ENCODE measurements at places on chromosomes 5 and 9.

DNA sequence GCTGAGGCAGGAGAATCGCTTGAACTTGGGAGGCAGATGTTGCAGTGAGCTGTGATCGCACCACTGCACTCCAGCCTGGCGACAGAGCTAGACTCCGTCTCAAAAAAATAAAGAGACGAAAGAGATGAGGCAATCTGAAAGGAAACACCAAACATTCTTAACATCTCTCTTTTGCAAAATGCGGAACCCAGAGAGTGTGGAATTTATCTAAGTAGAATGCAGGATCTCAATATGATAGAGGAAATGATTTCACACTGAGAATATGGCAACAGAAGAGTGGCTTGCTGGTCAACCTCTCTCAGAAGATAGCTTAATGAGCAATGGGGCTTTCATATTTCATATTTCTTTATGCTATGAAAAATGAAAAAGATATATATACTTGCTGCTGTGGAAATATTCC, 33.4 kb upstream of the PCA3 start:
- DNase-seq, result no peak

DNA sequence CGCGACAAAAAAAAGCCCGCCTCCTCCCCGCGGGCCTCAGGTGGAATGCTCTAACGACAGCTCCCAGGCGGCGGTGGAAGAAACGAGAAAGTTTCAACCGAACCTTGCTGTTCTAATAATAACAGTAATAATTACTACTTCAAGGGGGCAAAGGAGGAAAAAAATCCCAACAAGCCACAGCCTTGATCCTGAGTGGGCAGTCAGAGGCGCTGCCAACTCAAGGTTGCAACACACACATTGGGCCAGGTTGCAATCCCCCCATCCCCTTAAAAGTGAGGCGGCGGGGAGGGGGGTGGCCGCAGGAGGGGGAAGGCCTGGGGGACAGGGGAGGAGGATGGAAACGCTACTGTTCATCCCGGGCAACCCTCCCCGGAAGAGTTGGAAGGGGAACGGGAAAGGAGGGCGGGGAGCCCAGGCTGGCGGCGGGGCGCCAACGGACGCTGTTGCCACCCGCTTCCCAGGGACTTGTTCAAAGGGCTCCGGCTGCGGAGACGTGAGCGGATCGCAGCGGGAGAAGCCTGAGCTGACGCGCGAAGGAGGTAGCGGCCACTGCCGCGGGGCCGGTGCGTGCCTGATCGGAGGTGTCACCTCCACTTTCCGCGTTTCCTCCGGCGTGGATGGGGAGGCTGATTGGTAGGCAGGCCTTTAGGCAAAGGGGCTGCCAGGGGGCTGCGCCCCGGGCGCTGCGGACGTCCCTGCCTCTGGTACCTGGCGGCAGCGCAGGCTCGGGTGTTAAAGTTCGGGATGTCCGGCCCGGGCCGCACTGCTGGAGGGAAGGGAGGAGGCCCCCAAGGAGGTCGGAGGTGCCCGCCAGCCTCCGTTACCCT, 647 bp downstream of the SMARCA2 start:
- DNase-seq, result peak; percentile 54

DNA sequence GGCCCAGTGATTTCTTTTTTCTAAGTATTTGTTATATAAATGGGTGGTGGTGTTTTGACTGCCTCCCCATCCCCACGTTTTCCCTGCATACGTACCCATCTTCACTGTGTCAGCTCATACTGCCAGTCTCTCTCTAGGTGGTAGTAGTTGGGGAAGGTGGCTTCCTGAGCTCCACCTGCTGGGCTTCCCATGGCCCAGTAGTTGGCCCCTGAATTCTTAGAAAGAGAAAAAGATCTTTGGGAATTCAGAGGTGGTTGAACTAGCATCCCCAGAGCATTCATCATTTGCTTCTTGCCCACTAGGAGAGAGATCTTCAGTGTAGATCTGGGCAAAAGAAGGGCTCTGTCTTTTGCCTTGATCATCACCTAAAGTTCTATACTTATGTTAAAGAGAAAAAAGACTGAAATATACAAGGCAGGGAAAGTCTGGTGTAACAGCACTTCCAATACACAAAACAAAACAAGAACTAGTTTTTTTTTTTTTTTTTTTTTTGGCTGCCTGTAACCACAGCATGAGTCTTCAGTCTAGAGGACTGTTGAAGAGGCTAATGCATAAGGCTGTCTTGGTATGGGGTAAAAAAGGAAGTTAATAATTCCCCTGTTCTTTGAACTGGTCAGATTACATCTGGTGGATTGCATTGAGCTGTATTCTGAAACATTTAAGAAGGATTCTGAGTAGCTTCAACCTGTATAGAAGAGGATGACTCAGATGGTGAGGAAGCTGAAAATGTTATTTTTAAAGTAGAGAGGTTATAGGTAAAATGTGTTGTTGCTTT, 128.7 kb downstream of the ATG10 start:
- no peak for DNase-seq

- peak; percentile 73 for DNase-seq
Observed at GRCh38 chr5:95822542-95823181, at the start of gene GLRX. TSS of gene GLRX (minus strand) at chr5:95822726. CDS start at chr5:95822662, 64 bp downstream.

GRCh38 chr5:108602830-108603229, 144.9 kb upstream of the FER start:
- DNase-seq, result no peak

DNA sequence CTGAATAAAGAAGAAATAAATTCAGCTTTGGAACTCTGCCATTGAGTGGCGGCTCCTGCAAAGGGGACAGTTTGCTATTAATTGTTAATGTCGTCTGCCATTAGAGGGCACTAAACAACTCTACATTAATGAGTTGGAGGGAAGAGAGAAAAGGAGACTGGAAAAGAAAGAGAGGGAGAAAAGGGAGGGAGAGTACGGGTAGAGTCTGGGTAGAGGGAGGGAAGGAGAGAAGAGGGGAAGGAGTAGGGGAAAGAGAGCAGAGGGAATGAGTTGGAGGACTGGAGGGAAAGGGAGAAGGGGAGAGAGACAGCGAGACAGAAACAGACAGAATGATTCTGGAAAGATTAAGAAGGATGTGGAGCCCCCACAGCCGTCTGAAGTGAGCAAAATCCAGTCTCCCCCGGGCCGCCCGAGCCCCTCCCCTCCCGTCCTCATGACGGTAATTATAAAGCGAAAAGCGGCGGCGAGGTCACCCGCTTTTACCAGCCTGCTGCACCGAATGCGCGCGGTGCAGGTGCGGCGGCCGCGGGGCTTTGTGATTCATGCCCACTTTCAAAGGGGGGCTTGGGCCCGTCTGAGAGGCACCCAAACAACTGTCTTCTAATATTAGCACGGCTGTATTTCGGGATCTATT, 1.9 kb upstream of the FST start:
- DNase-seq, result peak; percentile 67

DNA sequence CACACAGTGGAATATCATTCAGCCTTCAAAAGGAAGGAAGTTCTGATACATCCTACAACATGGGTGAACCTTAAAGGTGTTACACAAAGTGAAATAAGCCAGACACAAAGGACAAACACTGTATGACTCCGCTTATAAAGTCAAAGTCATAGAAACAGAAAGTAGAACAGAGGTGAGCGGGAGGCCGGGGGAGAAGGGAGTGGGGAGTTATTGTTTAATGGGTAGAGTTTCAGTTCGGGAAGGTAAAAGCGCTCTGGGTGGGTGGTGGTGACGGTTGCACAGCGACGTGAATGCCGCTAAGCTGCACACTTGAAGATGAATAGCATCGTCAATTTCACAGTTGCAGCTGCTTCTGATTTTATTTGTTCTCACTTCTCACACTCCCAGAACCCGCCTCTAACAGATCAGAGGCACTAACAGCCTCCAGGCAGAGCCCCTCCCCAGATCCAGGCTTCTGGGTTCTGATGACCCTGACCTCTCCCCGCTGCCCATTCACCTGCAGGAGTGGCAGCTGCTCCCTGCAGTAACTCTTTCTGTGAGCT, 34.1 kb downstream of the BNIP1 start:
- no peak for DNase-seq

GRCh38 chr9:74407166-74407565, 90.0 kb upstream of the RORB start:
- DNase-seq, result no peak

- DNase-seq, result no peak
Observed at GRCh38 chr5:167819406-167819805, 472.0 kb upstream of the WWC1 start.

- DNase-seq, result no peak
Observed at GRCh38 chr5:11407556-11408145, 496.6 kb downstream of the CTNND2 start.

GRCh38 chr5:158484150-158484549, 615.6 kb downstream of the EBF1 start:
- DNase-seq, result no peak

DNA sequence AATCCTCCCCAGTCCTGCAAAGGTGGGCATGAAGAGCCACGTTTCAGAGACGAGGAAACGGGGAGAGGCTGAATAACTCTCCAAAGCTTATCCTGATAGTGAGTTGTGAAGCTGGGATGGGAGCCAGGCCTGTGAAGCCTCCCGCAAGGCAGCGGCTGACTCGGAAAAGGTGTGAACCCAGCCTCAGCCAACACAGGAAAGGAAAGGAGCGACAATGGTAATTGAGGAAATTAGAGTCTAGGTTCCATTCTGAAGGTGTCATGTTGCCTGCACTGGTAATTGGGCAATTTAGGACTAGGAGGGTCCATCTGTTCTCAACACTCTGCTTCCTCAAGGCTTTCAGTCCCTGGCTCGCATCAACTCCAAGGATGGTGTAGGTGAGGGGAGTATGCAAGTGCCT, 83.4 kb downstream of the LIFR start:
- DNase-seq, result no peak

DNA sequence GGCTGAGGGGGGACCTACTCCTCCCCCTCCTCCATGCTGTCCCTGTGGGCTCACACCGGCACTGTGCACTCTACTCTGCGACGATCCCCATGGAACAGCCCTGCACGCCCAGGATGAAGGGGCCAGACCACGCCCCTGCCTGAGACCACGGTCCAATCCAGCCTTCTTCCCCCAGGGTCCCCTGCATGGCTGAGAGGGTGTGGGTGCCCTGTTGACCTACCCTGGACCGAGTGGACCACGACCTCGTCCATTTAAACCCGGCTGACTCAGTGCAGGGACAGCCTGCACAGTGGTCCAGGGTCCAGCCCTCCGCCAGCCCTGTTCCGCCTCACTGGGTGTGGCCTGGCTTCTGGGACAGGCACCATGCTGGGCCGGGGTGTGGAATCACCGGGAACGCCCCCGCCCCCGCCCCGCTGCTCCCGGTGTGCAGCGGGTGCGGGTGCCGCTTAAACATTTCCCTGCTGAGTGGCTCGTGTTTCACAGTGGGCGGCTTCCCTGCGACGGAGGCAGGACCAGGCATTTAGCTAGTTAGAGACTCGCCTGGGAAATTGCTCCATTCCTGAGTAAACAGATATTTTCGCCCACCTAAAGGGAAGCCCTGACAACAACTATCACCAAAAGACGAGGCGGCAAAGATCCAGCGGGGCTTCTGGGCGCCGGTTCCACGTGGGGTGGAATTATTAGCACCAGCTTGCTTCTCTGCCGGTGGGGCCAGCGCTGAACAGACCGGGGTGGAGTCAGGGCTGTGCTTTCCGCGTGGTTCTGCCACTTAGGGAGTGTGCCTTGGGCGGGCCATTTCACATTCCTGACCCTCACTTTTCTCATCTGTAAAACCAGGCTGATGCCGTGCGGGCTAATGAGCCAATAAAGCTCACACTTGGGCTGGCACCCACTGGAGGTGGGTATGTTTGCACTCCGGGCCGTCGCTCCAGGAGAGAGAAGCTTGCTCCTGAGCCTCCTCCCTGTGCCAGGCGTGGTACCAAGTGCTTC, 22.6 kb downstream of the DBH start:
- DNase-seq, result no peak

GRCh38 chr9:135016037-135016640, 71.3 kb upstream of the OLFM1 start:
- DNase-seq, result no peak

DNA sequence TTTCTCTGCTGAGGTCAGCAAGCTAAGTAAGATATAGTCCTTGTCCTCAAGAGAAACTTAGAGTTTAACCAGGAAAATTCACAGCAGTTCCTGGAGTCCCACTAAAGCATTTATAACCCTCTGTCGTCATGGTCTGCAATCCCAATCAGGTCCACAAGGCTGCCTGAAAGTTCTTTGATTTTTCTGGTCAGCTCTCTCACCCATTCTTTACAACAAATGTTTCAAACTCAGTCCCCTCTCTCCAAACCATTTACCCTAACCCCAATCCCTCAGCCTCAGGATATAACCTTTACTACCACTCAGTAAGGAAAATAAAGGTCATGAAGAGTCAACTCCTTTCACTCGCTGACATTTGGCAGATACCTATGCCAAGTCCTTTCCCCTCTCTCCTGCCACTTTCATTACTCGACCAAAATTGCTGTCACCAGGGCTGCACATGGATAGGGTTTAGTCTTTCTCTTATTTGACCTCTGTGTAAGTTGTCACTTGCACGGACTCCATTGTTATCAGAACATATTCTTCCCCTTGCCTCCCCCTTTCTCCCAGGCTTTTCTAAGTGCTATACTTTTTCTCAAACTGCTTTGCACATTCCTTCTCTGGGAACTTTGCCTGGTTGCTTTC, 936.6 kb downstream of the NR2F1-AS1 start:
- DNase-seq, result no peak

DNA sequence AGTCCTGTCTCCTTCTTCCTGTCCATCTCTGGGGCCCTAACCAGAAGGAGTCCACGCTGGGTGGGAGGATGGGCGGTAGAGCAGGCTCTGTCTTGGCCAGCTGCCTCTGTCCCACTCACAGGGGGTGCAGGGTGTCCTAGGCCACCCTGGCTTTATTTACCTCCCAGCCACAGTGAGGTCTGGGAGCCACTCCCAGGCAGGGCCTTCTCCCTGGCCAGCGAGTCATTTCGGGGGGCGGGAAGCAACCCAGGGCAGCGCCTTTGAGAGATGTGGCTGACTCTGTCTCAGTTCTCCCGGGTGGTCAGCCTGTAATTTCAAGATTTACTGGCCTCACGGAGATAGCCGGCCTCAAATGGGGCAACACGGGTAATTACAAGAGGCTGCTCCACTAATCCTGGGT, 67.4 kb upstream of the PTCH1 start:
- no peak for DNase-seq

GRCh38 chr9:134944916-134945315, 27.2 kb upstream of the FCN1 start:
- DNase-seq, result no peak

DNA sequence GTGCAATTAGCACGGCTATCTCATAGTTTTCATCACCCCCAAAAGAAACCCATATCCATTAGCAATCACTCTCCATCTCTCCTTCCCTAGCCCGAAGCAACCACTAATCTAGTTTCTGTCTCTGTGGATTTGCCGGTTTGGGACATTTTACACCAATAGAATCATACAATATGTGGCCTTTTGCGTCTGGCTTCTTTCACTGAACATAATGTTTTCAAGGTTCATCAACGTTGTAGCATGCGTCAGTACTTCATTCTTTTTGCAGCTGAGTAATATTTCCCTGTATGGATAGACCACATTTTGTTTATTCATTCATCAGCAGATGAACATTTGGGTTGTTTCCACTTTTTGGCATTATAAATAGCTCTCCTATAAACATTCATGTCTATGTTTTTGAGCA, 75.4 kb upstream of the TBC1D2 start:
- DNase-seq, result no peak

GRCh38 chr5:134758176-134758503, 439 bp upstream of the DDX46 start:
- DNase-seq, result no peak

GRCh38 chr5:181044662-181045305, 4.7 kb downstream of the BTNL9 start:
- peak; percentile 11 for DNase-seq

Measured in D341Med (cell line).